ENCODE measurements at places on chromosomes 5 and 9.

GRCh38 chr5:56565283-56565615 is 250.1 kb upstream of the MAP3K1 start:
- no peak for DNase-seq

DNA sequence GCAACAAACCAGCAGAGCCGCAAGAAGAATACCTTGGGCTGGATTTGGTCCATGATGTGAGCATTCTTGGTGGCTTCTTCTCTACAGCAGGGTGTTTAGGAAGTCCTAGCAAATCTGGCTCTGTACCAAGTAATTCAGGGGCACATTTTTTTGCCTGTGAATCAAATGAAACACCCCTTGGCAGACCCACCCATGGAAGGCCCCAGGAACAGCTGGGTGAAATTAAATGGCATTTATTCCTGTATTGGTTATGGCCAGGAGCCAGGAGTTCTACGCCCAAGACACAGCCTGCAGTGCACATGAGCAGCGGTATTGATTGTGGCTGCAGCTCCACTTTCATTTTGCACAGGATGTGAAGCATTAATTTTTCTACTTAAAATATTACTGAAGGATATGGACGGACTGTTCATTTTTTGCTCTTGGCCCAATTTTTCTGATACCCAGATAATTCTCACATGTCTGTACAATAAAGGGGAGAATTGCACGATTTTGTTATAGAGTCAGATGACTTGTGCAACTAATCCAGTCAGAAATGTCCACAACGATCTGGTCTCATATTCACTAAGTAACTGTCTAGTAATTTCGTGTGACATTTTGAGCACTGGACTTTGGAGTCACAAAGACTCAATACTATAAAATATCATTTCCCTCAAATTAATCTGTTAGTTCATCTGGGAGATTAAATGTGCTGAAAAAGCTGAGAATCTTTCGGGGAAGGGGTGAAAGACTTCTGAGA is 120.7 kb upstream of the APC start:
- DNase-seq: no peak

GRCh38 chr5:92890841-92891244 is 690.2 kb downstream of the NR2F1-AS1 start:
- DNase-seq: no peak

GRCh38 chr5:177599731-177600507 is at the start of gene B4GALT7:
Gene B4GALT7 (plus strand): TSS chr5:177600132. CDS start chr5:177600211, 79 bp downstream.
- peak; percentile 80 for DNase-seq

DNA sequence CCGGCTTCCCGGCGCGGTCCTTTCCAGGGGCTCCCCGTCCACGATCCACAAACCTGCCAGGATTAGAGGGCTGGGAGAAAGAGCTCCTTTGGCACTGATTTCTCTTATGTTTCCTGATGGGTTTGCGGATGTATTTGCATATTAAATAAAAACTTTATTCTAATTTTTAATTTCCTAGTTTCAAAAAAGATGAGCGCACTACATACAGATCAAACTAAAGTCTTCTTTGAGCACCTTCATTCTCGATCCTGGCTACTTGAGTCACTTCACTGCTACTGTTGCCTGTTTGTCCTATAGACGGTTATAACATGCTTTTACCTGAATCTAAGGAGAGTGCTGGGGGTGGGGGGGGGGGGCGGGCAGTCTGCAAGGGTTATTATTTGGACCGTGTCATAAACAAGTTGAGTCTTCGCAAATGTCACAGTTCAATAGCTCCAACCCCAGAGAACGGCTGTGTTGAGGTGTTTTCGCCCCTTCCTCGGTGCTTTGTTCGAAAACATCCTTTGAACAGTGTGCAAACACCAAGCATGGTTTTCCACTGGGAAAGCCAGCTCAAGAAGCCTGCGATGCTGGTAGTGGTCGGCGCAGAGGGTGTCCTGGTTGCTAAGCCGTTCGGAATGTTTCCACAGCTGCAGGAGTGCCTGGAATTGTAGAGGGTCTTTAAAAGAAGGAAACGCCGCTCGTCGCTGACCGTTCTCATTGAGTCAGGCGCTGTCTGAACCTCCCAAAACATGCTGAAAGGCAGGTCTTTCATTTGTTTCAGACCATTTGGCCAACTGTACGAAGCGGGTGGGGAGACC is 1.1 kb upstream of the STK10 start:
- DNase-seq: no peak

GRCh38 chr5:39080597-39081204 is 6.5 kb upstream of the RICTOR start:
- no peak for DNase-seq

DNA sequence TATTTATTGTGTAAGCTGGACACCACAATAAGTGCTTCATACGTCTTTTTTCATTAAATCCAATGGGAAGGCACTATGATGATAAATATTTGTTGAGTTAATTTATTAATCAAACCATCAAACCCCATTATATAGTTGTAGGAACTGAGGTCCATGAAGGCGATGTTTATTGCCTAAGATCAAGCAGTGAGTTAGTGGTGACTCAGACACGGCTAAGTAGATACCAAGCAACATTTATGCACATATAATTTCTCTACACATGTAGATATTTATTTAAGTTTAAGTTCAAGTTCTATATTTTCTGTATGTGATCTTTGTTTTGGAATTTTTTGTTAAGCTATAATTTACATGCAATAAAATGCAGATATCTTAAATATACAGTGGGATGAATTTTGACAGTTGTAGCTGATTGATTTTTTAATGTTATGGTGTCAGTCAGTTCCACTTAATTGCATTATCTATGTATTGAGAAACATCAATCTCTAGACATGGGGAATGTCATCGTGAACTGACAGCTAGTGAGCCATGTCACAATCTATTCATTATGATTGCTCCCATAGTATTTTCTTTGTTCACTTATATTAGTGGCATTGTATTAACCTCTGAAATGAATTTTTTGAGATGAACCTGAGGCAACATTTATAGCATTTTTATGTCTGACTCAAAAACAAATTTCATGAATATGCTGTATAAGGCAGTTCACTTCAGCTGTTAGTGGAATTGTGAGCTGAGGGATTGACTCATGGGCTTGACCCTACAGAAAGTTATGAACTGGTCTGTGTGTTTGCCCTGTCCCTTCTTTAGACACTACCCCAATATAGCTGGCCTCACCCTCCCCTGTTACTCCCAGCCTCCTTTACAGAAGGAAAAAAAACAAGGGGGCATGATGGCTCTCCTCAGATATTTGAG is 11.9 kb upstream of the GARNL3 start:
- no peak for DNase-seq

DNA sequence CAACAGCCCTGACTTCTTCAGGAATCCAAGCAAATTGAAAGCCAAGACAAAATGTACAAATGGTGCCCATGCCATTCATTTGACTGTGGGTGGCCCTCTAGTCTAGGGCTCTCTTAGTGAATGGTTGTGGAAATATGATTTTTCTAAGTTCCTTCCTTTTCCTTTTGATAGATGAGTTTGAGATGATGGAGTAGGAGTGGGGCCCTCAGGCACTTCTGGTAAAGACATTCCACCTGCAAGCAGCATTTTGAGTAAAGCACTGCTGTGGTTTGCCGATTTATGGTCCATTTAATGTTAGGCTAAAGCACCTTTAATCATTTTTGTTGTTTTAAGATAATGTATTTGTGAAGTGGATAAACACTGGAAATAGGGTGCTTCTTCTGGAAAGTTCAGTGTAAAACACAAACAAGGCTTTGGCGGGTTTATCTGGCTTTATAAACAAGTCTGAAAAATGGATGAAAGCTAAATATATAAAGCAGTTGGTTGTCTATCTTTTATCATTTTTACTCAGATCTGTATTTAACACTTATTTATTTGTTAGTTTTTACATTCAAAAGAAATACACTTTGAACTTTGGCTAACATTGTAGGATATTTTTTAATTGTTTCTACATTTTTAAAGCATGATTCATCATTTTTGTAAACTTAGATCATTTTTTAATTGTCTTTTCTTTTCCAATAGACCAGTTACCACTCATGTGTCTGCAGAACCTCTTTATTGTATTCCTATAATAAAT is 213.5 kb downstream of the PJA2 start:
- no peak for DNase-seq

DNA sequence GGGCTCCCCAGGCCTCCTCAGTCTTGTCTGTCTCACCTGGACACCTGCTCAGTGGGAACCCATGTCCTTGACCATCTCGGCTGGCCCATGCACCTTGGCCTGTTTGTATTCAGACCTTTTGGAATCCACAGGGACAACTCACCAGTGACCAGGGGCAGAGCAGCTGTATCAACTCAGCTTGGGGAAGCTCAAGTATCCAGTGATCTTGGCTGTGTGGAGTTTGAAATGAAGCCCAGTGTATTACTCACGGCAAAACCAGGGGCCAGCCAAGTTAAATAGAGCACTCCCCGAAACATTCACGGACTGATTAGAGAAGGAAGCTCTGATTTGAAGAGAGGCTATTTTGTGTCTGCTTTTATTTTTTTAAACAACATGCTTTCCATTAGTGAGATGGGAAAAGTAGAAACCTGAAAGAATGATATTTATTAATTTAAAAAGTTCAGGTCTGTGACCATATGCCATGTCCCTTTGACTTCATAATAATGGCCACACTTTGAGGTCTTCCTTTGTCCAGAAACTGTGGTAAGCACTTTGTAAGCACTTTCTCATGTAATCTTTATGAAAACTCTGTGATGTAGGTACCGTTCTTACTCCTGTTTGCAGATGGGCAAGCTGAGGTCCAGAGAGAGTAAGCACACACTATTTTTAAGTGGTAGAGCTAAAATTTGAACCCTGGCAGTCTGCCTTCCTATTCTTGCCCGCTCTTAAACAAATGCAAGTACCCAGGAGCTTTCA is 656.5 kb downstream of the BNC2 start:
- DNase-seq: no peak

DNA sequence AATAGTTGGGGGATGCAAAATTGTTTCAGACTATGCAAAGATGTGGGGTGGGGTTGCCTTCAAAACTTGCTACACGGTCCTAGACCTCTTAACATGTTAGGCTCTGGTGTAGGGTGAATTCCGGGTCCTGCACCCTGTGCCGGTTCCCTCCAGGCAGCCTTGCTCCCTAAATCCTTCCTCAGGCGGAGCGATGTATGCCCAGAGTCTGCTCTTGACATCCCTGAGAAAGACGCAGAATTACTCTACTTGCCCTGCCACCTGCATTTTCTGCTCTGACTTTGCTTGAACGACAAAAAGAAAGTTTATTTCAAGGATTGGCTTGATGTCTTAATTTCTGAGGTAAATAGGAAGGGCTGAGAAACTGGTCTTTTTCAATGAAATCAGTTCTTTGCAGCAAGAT is 691 bp downstream of the THBS4 start:
- no peak for DNase-seq
